Dermis blood vessel endothelial cell (primary cell): ENCODE measurements at places on chromosomes 6 and 20. TPM values are rescaled to one million over a fixed set of nuclear protein-coding genes. Genes with fewer than 3 reads are reported as not detected.

Gene GRM4
- total RNA-seq = not detected in 2 replicates

Gene ADGB
- total RNA-seq = not detected in 2 replicates

- no peak for DNase-seq
Measured at GRCh38 chr20:57877131-57877824, 167.5 kb upstream of the PMEPA1 start.

DNA sequence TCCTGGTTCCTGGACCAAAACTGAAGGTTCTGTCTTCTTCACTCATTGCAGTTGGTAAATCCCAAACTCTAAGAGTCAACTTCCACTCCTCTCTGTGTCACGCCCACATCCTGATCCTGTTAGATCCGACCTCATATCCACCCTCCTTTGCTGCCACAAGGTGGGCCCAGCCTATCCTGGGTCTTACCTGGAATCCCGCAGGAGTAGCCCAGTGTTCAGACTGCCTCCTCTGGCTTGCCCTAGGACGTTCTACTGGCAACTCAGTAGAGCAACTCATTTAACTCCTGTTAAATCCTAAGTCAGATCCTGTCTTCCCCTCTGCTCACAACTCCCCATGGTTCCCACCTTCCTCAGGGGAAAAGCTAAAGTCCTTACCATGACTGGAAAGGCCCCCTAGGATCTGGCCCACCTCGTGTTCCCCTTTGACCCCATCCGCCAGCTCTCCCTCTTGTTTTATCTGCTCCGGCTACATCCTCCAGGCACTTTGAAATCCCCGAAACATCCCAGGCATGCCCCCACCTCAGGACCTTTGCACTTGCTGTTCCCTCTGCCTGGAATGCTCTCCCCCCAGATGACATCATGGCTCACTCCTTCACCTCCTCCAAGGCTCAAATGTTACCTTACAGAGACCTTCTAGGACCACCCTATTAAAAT is 43.9 kb downstream of the TFEB start:
- DNase-seq = no peak

GRCh38 chr6:87174078-87174579 is 18.8 kb downstream of the ZNF292 start:
- DNase-seq = peak; percentile 6

Gene XKR7
- under 0.01 TPM in 1 of 2 replicates, not detected in the other for total RNA-seq

Gene BLTP3A
- 9.7 and 20.2 TPM in 2 replicates for total RNA-seq

- peak; percentile 91 for DNase-seq
Measured at GRCh38 chr6:42782689-42783176, 881 bp downstream of the BICRAL start.

DNA sequence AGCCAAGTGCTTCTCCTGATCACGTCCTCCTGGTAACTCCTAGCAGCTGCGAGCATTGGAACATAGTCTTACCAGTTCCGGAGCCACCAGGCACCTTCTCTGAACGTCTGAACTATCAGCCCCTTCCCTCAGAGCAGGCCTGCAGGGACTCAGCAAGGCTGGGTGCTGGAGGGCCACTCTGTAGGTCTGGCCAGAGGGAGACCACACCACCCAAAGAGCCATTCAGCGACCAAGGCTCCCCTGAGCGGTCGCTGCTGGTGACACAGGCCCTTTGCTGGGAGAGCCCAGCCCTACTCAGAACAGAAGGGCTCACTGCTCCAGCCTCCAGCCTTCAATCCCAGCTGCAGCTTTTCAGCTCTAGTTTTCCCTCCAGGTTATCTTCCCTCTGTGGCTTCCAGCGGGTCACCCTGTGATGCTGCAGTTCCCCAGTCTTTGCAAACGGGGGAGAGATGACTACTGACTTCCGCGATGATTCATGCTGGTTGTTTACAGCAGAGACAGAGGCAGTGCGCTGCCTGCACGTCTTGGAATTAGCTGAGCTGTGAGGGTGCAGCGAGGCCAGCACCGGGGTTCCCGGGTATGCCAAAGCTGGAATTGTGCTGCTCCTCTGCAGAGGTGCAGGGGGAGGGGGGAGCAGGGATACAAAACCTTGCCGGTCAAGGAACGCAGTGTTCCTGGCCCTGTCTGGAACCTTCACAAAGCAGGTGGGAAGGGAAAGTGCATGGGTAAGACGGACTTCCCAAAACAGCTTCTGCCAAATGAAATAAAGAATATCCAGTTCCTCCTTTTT is 161.4 kb downstream of the LY86 start:
- peak; percentile 65 for DNase-seq

DNA sequence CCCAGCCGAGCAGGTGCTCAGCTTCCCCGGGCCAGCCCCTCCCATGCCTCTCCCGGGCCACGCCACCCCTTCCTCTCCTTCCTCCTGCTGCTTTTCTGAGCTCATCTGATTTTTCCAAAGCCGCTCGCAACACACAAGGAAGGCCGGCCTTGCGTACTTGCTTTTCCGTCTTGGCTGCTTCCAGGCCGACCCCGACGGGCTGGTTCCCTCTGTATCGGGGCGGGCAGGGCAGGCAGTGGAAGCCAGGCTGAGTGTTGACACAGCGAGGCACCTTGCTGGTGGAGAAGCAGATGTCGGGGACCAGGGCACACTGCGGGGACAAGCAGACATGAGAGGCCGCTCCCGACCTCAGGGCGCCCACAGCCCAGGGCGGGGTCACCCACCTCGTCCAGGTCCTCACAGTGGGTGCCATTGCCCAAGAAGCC is 21.1 kb downstream of the THBS2 start:
- DNase-seq = no peak

DNA sequence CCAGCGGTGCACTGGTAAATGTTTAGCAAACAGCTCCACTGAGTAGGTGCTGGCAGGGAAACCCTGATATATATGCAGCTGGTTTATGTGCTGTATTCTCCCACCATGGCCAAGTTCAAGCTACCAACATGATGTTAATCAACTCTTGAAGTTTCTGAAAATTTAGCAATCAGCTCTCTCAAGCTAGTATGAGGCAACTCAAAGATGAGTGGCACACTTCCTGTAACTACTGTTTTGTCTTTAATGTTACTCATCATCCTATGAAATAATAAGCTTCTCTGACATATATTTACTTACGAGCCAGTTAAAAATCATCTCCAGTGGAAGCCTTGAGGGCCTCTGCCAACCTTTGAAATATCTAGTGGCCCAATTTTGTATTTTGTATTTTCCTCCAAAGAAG is 54.7 kb downstream of the TRMT6 start:
- DNase-seq = no peak

Gene TNFRSF21
- 56.0 and 71.9 TPM in 2 replicates for total RNA-seq

DNA sequence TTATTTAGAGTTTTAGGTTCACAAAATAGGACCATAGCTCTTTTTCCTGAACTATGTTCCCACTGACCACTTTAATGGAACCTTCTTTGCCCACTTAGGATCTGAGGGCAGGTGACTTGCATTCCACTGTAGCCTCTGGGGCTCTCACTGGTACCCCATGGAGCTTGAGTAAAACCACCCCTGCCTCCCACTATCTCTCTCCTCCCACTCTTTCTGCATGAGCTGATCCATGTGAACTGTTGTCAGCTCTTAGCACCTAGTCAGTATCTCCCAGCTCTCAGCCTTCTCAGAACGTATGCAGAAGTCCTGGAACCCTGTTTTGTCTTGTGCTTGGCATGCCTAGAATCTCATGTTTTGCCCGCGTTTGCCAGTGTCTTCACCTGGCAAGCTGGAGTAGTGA is 200.6 kb upstream of the SNX9 start:
- no peak for DNase-seq

GRCh38 chr6:69622924-69623323 is 173.9 kb downstream of the LMBRD1 start:
- no peak for DNase-seq

Gene FAM209B
- total RNA-seq = 0.33 TPM in 1 of 2 replicates, not detected in the other

DNA sequence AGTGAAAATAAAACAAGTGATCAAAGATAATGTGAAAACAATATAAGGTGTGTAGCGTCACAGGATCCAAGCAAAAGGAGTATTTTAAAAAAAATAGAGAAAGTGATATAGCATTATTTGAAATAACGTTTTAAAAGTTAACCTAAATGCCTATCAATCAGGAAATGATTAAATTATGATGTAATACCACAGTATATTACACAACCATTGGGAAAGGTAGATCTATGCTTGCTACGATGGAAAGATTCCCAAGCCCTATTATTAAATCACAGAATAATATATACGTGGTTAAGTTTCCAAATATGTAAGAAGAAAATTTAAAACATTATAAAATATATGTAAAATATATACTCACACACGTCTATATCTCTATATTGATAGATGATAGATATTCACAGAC is 15.4 kb upstream of the TCF21 start:
- no peak for DNase-seq

GRCh38 chr6:116451916-116452315 is 9.3 kb upstream of the CALHM6 start:
- no peak for DNase-seq

Gene EPPIN
- not detected in 2 replicates for total RNA-seq

GRCh38 chr20:54173653-54174456 is at the start of gene CYP24A1:
Gene CYP24A1, minus strand, starts transcription at chr20:54173986. Its CDS starts 407 bp downstream, at chr20:54173579.
- DNase-seq = no peak

- no peak for DNase-seq
Measured at GRCh38 chr6:88381289-88381642, 215.1 kb upstream of the CNR1 start.

Gene HCRTR2
- not detected in 2 replicates for total RNA-seq

GRCh38 chr6:52598123-52598823 is 21.4 kb upstream of the TRAM2 start:
- DNase-seq = peak; percentile 57

DNA sequence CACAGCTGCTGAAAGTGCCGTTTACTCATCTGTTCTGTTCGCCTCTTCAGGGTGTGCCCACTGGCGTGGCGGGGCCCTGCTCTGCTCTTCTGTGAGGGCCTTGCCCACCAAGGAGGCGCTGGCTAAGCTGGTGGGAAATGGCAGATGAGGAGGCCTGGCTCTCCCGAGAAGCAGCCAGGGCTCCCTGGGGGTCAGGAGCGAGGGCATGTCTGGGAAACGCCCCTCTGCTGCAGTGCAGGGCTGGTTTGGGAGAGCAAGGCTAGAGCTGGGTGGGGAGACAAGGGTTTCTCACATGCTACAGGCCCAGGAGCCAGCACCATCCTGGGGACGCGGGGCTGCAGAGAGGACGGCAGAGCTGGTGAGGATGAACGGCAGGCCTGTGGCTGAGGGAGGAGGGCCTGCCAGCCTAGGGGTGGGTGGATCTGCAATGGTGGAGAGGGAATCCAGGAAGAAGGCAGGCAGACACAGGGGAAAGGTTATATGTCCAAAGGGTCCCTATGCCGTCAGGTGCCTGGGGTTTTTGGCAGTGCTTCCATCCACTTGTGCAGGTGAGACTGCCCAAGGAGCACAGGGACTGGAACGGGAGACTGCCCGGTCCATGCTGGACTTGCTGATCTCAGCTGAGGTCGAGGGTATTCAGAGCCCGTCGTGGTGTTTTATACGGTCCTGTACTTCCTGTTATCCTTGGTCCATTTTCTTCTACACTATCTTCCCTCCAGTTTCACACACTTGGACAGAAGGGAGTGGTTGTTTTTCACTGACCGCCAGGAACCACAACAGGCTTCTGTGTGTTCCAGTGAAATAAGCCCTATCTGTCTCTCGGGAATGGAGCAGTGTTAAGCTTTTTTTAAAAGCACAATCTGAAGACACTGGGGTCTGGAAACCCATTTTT is 119.2 kb downstream of the SYCP2 start:
- DNase-seq = no peak

DNA sequence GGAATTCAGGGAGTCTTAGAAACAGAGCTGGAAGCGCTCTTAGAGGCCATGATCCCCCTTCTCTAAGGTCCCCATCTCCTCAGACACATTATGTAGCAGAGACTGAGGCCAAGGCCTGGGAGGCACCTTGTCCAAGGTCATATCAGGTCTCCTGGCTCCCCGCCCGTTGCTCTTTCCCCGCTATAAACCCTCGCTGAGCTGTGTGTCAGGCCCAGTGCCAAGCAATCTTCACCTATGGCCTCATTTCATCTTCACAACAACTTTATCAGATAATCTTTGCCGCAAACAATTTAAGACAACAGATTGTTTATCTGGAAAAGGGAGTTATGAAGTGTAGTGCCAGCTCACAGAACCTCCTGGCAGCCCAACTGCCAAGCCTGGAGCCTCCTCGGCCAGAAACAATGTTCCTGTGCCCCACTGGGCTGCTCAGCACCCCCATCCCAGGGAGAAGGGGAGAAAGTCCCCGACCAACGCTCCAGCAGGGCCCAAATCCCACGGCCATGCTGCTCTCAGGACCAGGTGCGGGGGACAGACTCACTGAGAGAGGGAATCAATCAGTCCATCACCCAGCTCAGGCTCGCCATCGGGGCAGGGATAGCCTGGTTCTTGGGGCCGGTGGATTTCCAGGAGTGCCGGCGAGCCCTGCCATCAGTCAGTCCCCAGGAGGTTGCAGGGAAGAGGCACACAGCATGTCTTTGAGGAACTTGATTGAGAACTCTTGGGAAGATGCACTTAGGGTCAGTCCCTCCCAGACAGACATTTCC is 16.9 kb upstream of the FANCE start:
- DNase-seq = no peak

- no peak for DNase-seq
Measured at GRCh38 chr20:38372806-38373205, 26.5 kb downstream of the LBP start.

DNA sequence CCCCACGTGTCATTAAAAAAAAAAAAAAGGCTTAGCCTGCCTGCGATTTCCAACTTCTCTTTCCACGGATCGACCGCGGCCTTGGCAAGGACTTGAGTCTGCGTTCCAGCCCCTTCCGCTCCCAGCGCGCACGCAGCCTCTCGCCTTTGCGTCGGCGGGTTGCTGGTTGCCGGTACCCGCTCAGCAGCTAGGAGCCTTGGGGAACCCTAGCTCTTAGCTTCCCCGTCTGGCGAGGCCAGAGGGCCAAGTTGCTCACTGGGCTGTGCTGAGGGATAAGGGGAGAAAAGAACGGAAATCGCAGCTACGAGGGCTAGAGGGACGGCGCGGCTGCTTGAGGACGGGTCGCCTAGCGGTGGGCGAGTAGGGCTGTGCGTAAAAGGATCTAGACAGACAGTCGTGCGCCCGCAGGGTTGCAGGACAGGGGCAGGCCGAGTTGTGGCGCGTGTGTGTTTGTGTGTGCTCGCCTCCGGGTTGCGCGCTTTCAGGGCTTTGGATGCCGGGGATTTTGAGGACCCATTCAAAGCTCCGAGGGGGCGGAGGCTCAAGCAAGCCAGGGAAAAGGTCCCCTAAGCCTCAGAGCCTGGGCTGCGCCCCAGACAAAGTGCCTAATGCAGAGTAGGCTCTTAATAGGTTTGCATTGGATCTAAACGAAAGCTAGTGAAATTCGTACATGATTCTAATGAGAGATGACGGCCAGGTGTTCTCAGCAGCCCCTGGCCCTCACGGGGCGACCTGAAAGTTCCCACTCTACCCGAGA is 40.5 kb upstream of the OSTM1 start:
- peak; percentile 82 for DNase-seq

- DNase-seq = peak; percentile 43
Measured at GRCh38 chr6:41527721-41528408, 18.3 kb upstream of the FOXP4 start.

Gene FOXC1
- 8.3 and 12.1 TPM in 2 replicates for total RNA-seq

Gene JPH2
- 0.09 and 0.17 TPM in 2 replicates for total RNA-seq

- DNase-seq = no peak
Measured at GRCh38 chr6:18439581-18439980, 52.4 kb downstream of the RNF144B start.

Gene PREX1
- 63.1 and 63.9 TPM in 2 replicates for total RNA-seq

Gene RAET1L
- total RNA-seq = not detected in 2 replicates

GRCh38 chr6:100458841-100459591 is 5.7 kb downstream of the SIM1 start:
- DNase-seq = no peak
